ENCODE measurements at places on chromosomes 3 and 15.

- no peak for DNase-seq
Measured at GRCh38 chr3:62672270-62672987, 202.8 kb downstream of the CADPS start.

GRCh38 chr15:52710050-52710707 is 31.0 kb upstream of the ATOSA start:
- DNase-seq: no peak

- DNase-seq: no peak
Measured at GRCh38 chr3:171099911-171100310, 73.4 kb upstream of the SLC2A2 start.

GRCh38 chr3:36894914-36895313 is 49.9 kb downstream of the TRANK1 start:
- DNase-seq: no peak

- DNase-seq: no peak
Measured at GRCh38 chr3:170128259-170128976, 53.1 kb downstream of the PHC3 start.

DNA sequence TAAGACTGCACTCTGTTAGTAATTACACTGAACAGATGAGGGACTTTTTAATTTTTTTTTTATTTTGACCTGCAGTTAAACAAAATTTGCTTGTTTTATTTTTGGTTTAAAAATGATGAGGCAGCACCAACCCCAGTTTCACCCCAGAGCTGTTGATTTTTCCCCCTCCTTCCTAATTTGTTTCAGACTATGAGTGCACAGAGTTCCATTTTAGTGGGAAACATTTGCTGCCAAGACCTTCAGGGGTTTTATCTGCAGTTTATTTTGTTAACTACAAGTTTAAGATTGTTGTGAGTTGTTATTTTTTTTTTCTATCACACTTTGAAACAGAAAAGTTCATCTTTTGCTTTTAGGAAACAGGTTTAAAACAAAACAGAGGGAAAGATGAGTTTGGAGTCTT is 455.9 kb upstream of the NR2F2 start:
- DNase-seq: no peak
